ENCODE measurements at places on chromosomes 2 and 18. TPM values are rescaled to one million over a fixed set of nuclear protein-coding genes. Genes with fewer than 3 reads are reported as not detected.

Gene ALKAL2
- total RNA-seq, result 0.36 TPM

Gene ABHD1
- total RNA-seq, result 0.34 TPM

Gene FAM237A
- total RNA-seq, result not detected

Gene GALNT5
- not detected for total RNA-seq

Gene MAPK4
- not detected for total RNA-seq

Gene DSG1
- total RNA-seq, result not detected

Gene MC5R
- not detected for total RNA-seq

Gene ABCG5
- total RNA-seq, result not detected

Gene SLC30A3
- total RNA-seq, result 1.5 TPM

Gene RAPGEF4
- 0.65 TPM for total RNA-seq

Gene ALLC
- not detected for total RNA-seq

Gene SERPINB12
- total RNA-seq, result not detected

Gene CARF
- total RNA-seq, result 13.8 TPM

Gene MTCL1
- 0.38 TPM for total RNA-seq

Gene ITPRIPL1
- total RNA-seq, result 31.4 TPM

Gene RAMP1
- 1.8 TPM for total RNA-seq

Gene SNRNP200
- total RNA-seq, result 228 TPM

Gene PDCD1
- total RNA-seq, result 15.7 TPM
